ENCODE measurements at places on chromosomes 1 and 21.

GRCh38 chr1:211132721-211133392 lies 1.1 kb downstream of the KCNH1 start:
- no peak overlapping the region for H3K27ac ChIP-seq
- no peak for DNase-seq
- H3K27me3 ChIP-seq, result peaks cover 37% of the 10 kb centered on the region
- H3K4me3 ChIP-seq, result peak overlapping the region; percentile 54

DNA sequence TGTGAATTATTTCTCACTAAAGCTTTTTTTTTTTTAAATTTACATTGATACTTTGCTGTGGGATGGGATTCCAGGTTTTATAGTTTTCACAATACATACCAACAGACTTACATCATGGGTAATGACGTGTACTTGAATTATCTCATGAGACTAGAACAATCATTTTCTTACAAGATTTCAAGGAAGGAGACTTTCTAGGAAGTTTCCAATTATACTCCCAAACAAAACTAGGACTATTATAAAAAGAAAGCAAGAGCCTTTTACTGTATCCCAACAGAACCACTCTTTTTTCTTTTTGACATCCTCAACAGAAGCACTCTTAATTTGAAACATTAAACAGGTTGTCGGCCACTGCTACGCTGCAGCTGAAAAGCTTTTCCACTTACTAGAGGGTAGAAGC lies 48.7 kb downstream of the TESK2 start:
- H3K36me3 ChIP-seq, result no peaks in the 10 kb centered on the region
- no peaks in the 10 kb centered on the region for H3K4me1 ChIP-seq
- H3K4me3 ChIP-seq, result no peak overlapping the region
- H3K27me3 ChIP-seq, result no peaks in the 10 kb centered on the region
- DNase-seq, result no peak

DNA sequence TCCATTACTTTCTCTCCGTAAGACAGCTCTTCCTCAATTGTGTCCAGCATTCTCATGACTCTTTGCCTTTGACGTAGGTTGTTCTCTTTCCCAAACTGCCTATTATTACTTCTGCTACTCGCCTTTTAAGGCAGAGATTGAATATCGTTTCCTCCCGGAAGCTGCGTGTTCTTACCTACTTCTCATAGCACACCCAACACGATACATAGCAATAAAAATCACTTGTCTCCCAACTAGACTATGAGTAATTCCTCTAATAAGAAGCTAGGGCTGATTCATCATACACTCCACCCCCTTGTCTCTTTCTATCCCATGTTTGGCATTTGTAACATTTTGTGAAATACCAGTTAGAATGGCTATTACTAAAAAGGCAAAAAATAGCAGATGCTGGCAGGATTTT lies 55.8 kb upstream of the SGIP1 start:
- no peak for DNase-seq
- H3K27ac ChIP-seq, result no peak overlapping the region
- no peak overlapping the region for H3K4me3 ChIP-seq
- H3K27me3 ChIP-seq, result no peaks in the 10 kb centered on the region
- no peaks in the 10 kb centered on the region for H3K4me1 ChIP-seq
- H3K36me3 ChIP-seq, result no peaks in the 10 kb centered on the region

DNA sequence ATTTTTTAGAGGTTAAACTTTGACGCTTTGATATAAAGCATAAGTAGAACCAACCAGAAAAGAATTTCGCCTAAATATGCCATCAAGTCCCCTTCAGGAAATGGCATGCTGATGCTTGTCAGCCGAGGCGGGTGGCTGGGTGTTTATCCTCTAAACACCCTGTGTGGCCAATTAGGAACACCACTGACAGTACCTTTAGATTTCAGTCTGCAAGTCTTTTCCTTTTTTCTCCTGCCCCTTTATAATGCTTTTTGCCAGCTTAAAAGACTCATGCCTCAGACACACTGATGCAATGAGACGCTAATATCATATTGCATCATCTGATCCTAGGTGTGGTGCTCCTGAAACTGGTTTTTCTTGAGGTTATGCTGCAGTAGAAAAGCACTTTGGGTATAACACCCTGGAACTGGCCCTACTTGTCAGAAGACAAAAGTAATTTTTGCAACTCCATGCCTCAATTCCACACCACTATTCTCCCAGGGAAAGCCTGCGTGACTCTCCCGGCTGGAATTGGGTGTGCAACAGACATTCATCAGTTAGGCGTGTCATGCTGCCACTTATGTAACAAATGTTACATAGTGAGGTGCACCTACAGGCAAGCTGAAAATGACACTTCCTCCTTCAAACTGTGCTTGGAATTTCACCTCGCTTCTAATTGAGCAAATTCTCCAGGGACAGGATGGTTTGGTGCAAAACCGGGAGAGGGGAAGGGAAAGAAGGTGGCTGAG lies 2.0 kb upstream of the RCC2 start:
- no peak overlapping the region for H3K4me3 ChIP-seq
- H3K4me1 ChIP-seq, result peaks cover 25% of the 10 kb centered on the region
- H3K36me3 ChIP-seq, result no peaks in the 10 kb centered on the region
- no peak for DNase-seq
- H3K27ac ChIP-seq, result peak overlapping the region; percentile 37

DNA sequence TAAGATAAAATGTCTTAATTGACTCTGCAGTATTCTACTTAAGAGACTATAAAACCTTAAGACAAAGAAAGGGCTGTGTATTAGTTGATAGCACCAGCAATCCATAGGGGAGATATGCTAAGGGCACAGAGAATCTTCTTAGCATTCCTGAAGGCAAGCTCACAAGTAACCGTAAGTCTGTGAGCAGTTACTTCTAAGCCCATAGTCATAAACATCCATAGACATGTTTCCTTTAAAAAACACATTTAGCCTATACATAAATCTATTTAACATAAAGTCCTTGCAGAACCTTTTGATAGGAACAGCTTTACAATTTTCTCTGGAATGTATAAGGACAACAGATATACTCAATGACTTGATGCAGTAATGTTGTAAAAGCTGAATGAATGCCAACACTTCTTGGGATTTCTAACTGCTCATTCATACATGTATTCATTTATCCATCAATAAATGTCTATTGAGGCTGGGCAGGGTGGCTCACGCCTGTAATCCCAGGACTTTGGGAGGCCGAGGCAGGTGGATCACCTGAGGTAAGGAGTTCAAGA lies 6.3 kb upstream of the ERRFI1 start:
- no peak for DNase-seq
- H3K36me3 ChIP-seq, result no peaks in the 10 kb centered on the region
- peaks cover 29% of the 10 kb centered on the region for H3K4me1 ChIP-seq
- H3K4me3 ChIP-seq, result no peak overlapping the region

GRCh38 chr21:33949516-33950430 lies 34.2 kb upstream of the ATP5PO start:
- H3K36me3 ChIP-seq, result no peaks in the 10 kb centered on the region
- no peaks in the 10 kb centered on the region for H3K27me3 ChIP-seq
- H3K4me1 ChIP-seq, result peaks cover 18% of the 10 kb centered on the region
- H3K4me3 ChIP-seq, result no peak overlapping the region
- DNase-seq, result no peak

GRCh38 chr1:115714572-115715141 lies 53.9 kb downstream of the CASQ2 start:
- no peaks in the 10 kb centered on the region for H3K4me1 ChIP-seq
- DNase-seq, result peak; percentile 50
- H3K27me3 ChIP-seq, result peaks cover 11% of the 10 kb centered on the region
- H3K36me3 ChIP-seq, result no peaks in the 10 kb centered on the region

GRCh38 chr1:246597340-246597739 lies 31.1 kb downstream of the CNST start:
- DNase-seq, result no peak
- peaks cover 9% of the 10 kb centered on the region for H3K4me1 ChIP-seq
- H3K27me3 ChIP-seq, result no peaks in the 10 kb centered on the region
- peaks cover 6% of the 10 kb centered on the region for H3K36me3 ChIP-seq
- no peak overlapping the region for H3K4me3 ChIP-seq

- no peaks in the 10 kb centered on the region for H3K4me1 ChIP-seq
- H3K4me3 ChIP-seq, result no peak overlapping the region
- H3K36me3 ChIP-seq, result peaks cover 56% of the 10 kb centered on the region
- no peaks in the 10 kb centered on the region for H3K27me3 ChIP-seq
These were observed 39.8 kb downstream of the SLC37A1 start for GRCh38 chr21:42553435-42553834.

Measured in lower lobe of right lung (tissue), 2 donors.